ENCODE measurements at places on chromosomes 3 and 15.

GRCh38 chr15:68578175-68578979, 416 bp upstream of the CORO2B start:
- peak; percentile 84 for DNase-seq

DNA sequence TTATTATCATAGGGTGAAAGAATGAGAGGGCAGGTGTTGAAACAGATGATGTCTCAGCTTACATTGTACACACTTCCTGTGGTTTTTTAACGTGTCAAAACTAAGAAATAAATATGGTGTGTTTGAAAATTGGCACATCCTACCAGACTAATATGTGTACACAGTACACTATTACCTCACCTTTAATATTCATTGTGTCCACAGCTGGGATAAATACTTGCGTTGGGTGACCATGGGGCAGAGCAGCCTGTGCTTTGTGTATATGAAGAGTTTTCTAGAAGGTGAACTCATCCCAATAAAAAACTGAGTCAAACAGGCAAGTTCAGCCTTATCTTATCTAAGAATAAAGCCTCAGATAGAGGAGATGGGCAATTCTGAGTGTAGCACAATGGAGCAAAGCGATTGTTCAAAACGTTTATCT, 17.3 kb downstream of the SUCNR1 start:
- no peak for DNase-seq

DNA sequence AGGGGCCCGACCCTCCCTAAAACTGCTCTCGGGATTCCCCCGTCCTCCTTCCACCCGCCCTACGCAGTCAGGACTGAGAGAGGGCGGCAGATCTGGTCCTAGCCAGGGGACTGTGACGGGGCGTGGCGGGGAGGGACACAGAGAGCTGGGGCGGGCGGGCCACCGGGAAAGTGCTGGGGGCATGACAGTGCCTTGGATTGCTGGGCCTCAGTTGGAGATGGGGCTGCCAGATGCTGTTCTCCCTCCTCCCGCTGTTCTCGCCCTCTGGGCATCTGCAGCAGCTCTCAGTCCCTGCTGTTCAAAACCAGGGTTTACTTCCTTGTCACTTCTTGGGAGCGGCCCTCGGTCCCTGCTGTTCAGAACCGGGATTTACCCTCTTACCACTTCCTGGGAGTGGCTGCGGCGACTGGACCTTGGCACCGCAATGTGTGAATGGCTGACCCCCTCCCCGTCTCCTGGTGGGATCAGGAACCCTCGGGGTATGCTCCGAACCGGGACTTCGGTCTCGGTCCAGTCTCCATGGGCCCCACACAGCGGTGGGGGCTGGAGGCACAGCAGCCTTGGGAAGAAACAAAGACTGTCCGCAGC, 1.8 kb upstream of the RPP25 start:
- peak; percentile 75 for DNase-seq

DNA sequence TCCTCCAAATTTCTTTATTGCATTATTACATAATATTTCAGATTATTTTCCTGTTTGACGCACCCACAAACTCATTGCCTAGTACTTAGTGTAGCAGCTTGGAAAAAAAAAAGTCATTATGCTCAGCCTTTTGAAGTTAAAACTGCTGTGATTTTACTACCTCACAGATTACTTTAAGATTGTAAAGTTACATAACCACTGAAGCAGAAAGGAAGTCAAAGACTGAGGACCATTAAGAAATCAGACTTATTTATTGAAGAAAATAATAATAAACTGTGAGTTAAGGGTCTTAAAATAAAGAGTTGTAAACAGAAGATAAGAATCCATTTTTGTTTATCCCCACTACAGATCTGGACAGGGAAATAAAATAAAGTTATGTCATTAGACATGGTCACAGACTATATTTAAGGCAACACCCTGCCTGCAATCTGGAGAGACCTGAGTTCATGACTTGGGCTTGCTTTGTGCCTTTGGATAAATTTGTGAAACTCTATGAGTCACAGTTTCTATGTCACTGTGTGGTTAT, 212.1 kb upstream of the ROBO2 start:
- DNase-seq: no peak

DNA sequence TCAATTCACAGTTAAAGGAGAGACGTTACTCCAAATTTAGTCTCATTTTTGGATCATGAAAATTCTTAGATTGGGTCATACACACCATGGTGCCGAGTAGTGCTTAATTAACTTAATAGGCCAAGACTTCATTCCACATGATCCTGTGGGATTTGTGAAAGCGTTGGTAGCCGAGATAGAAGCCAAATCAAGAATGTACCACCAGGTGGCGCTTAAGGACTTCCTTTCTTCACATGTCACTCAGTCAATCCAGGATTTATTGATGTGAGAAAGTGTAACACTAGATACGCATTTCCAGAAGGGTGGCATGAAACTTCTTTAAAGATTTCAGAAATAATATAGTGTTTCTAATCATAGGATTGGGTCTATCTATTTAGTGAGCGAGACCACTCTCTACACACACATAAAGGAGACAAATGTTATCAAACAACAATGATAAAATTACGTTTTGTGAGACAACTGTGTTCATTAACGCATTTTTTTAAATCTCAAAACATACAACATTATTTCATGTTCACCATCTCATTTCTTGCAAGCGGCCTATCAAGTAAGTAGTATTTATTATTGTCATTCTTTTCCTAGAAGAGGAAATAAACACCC, 436.1 kb downstream of the CHL1 start:
- no peak for DNase-seq

- no peak for DNase-seq
Measured at GRCh38 chr3:135226057-135226456, 431.0 kb downstream of the EPHB1 start.

DNA sequence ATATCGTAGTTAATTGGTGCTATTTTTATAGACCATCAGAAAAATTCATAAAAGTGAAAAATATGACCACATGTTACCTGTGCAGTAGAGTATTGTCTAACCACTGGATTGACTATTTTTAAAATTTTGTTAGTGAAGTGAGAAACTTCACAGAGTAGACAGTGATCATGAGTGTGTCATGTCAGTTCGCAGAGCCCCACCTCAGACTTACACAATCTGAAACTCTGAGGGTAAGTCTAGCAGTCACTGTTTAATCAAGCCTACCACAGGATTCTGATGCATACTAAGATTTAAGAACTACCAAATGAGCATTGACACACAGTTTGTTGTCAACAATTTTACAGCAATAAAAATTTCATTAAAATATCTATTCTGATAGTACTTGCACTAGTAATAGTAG, 552.9 kb upstream of the SUCLG2 start:
- DNase-seq: no peak

DNA sequence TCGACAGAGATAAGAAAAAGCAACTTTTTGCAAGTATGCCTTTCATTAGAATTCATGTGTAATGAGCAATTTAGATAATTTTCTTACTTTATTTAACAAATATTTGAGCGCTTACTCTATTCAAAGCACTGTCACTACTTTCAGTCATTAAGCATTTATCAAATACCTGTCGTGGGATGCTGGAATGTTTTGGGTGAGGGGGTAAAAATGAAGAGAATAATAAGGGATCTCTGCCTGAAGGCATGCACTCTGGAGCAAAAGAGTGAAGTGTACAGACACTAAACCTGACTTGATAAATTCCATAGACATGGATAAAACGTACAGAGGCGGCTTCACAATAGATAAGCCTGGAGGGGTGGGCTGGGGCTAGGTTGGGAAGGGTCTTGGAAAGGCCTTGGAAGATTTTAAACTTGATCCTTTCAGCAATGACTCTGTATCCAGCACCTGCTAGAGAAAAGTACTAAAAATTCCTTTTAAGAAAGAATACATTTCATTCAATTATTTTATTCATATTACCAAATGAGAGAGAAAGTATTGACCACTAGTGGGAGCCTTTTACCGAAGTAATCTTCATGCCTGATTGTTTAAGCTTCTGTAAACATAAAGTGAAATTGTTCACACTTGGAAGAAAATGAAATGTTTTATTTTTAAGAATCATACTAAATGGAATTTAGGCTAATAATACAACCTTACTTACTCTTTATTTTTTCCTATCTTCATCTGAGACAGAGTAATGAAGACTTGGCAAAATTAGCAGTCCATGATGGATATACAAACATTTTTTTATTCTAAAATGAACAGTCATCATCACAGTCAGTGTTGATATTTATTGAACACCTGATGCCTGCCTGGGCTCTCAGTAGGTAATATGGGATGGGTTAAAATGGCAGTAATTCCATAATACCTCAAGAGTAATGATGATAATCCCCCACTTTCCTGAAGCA, 113.2 kb downstream of the PPP2R3A start:
- no peak for DNase-seq

- no peak for DNase-seq
Measured at GRCh38 chr3:193813501-193813830, 220.5 kb downstream of the OPA1 start.

DNA sequence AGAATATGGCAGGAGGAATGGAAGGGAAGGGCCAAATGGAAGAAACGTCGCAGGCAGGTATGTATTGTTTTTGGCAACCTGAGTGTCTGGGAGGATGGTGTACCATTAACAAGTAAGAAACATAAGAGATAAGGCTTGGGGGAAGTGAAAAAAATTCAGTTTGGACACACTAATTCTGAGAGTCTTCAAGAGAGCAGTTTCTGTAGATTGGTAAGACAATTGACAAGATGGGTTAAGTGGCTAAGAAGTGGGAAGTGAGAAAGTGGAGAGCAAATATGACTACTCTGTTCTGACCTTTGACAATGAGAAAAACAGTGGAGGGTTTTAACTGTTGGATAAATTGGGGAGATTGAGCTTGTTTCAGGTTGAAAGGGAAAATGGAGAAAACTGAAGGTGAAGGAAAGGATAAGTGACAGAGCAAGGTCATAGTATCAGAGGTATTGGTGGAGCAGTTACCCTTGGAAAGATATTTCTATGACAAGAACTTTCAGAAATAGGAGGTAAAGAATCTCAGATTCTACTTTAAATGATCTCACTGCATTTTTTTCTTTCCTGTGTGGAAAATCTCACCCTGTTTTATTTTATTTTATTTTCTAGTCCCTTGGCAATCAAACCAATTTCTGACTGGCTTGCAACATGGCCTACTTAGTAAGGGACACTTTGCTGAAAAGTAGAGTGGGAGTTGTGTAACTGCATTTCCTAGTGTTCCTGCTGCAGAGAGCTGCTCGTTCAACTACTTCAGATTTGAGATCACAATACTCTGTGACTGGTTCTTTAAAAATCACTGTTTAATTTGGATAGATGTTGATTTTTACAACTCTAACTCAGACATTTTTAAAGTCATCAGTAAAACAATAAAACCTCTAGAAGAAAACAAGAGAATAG, 23.1 kb upstream of the GABPB1 start:
- no peak for DNase-seq

DNA sequence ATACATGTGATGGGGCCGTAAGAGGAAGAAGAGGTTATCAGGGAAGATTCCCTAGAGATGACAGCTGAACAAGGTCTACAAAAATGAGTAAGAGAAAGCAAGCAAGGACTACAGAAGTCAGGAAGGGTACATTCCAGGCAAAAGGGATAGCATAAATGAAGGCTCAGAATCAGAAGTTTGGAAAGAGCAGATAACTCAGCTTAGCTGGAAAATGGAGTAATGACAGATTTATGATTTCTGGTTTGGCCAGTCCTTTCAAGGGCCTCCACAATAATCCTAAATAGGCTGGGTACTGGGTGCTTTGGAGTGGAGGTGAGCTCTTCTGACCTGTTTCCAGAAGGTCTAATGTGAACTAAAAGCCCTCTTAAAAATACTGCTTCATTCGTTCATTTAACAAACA, 110.7 kb downstream of the MYO5A start:
- DNase-seq: no peak

DNA sequence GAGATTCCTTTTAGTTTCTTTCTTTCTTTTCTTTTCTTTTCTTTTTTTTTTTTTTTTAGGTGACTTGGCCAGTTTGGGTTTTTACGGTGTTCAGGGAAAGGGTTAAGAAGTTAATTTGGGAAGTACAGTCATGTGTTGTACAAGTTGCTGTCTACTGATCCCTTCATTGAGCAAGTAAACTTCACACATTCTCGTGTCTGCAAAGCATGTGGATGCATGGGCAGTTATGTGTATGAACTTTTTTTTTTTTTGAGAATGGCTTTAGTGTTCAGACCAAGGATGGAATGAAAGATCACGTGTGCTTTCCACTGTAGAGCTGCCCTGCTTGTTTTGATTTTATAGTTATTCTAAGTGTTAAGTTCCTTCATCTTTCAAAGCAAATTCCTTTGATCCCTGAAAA, 132.3 kb downstream of the PGPEP1L start:
- DNase-seq: no peak

DNA sequence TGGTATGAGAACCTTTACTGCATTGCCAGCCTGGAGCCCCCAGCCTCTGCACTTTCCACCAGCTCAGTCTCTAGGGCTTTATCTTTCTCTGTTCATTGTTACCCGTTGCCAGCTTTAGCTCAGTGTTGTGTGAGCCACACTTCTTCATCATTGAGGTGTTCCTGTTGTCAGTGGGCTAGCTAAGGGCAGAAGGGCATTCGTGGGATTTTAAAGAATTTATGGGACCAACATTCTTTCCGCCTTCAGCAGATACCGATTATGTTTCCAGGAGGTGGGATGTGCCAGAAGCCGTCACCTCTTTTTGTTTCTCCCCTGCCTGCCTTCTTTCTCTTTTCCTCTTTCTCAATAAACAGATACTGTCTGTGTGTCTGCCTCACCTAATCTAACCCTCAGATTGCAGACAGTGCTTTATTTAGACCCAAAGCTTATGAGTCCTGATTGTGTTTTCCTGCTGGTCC, 64.5 kb downstream of the PGPEP1L start:
- no peak for DNase-seq

DNA sequence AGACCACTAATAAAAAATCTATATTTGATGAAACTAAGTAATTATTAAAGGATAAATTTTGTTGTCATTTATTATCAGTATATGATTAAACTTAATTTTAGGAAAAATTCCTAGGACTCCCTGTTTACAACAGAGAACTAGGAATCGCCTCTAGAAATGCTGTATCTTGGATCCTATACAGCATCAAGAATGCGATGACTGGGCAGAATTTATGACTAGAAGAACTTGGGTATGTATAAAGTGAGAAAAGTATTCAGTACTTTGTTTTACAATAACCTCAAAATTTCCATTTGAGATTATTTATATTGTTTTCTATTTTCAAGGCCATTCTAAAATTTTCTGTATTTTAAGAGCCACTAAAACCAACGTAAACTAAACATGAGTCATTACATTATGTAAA, 82.3 kb upstream of the AGTR1 start:
- no peak for DNase-seq

DNA sequence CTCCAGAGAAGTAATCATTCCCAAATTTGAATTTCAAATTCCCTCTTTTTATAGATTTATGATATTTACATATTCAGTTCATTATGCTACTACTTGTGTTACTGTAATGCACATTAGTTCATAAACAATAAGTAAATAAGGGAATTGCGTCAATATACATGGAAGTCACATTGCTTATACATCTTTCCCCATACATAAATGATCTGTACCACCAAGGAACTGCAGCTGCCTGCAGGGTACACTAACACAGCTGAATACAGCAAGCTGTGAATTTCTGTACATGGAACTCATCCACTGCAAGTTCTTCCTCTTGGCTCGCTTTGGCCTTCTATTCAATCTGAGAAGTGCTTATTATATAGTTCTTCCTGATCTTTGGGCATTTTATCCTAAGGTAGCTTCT, 15.5 kb downstream of the CASR start:
- no peak for DNase-seq

Measured in tibial artery (tissue), 4 donors.